ENCODE measurements at places on chromosomes 11 and 22.

DNA sequence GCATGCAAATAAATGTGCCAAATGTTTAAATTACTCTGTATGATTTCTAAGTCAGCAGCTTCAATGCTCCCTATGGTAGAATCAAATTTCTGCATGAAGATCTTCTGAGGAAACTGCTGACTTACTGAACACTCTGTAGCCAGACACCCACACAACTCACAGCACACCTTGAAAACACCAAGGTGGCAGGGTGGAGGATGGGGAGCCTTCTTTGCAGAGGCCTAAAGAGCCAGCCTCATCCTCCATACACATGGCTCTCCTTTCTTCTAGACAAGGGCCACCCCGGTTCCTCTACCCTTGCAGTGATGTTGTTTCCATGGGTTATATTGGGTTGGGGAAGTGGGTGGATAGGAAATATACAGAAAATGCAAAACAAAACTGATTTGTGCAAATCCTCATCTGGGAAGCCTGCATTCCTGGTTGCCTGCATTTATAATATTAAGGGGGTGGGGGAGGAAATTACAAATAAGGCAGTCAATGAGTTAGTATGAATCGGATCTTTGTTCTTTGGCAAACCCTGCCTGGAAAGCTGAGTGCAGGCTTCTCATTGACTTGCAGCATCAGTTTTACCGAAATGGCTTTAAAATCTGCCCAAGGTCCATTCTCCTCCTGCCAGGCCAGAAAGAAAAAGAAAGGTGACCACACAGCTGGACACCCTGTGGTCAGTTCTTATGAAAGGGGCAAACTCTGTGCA is 15.8 kb upstream of the ETS1 start:
- DNase-seq, result no peak

GRCh38 chr22:34070051-34070450 is 149.8 kb upstream of the LARGE1 start:
- DNase-seq, result no peak

DNA sequence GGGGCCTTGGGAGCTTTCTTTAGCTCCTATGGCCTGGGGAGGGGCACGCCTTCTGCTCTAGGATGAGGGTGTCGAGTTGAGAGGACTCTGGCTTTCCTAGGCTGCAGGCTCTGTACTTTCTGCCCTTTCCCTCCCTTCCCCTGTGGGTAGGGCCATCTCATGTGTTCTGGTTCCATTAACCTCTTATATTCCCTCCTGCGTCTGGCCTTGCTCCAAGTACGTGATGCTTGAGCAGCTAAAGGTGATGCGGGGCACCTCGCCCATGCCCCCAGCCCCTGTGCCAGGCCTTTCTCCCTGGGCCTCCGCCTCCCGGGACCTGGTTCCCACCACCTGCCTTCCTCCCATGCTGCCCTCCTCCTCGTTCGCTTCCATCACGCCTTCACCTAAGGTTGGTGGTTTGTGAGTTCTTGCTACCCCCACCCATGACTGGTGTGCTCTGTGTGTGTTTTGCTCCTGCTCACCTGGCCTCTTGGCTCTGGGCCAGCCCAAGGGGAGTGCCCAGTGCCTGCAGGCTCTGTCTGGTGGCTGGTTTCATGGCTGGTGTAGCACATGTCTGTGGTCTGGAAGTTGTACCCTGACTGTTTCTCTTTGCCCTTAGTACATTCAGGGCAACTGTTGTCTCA is 34.1 kb downstream of the PHLDB1 start:
- no peak for DNase-seq

DNA sequence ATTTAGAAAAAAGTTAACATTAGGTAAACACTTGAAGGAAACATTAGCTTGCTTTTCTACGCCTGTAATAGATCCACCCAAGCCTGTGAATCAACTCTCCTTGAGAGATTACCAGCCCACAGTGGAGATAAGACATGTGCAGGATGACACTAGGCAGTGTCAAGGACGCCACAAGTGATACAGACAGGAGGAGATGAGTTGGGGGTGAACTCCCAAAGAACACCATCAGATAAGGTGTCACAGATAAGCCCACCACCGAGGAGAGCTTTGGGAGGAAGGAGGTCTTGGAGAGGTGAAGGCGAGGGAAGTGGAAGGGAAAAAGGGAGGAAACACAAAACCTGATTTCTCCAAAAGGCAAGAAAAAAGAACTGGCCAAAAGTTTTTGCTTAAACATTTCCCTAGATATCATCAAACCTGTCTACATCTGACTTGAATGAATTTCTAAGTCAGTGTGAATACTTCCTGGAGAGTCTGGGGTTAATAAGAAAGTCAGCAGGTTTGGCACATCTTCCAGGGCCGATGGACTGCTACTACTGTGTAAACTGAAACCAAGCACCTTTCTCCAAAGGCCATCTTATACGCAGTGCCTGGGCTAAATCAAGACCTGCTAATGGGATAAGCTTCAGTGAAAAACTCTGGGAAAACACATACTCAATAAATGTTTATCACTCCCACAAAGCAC is 15.5 kb downstream of the CLTCL1 start:
- no peak for DNase-seq

GRCh38 chr11:70209391-70209912 is 6.4 kb downstream of the FADD start:
- no peak for DNase-seq

DNA sequence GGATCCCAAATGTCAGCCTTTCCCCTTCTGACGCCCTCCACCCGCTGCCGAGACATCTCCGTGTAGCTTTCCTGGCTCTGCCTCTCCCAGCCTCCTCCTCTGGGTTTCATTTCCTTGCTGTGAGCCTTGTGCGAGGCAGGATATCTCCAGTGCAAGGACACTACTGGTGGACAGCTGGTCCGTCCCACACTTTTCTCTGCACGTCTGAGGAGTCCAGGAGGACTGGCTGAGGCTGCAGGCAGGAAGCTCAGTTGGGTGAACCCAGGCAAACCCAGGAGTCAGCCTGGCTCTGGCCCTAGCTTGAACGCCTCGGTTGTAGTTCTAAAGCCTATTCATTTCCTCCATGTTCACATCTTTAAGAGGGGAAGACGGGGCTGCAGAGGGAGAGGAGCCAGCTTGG is 145.5 kb downstream of the ST3GAL4 start:
- no peak for DNase-seq

GRCh38 chr11:100746448-100746847 is 59.4 kb downstream of the ARHGAP42 start:
- DNase-seq, result no peak

DNA sequence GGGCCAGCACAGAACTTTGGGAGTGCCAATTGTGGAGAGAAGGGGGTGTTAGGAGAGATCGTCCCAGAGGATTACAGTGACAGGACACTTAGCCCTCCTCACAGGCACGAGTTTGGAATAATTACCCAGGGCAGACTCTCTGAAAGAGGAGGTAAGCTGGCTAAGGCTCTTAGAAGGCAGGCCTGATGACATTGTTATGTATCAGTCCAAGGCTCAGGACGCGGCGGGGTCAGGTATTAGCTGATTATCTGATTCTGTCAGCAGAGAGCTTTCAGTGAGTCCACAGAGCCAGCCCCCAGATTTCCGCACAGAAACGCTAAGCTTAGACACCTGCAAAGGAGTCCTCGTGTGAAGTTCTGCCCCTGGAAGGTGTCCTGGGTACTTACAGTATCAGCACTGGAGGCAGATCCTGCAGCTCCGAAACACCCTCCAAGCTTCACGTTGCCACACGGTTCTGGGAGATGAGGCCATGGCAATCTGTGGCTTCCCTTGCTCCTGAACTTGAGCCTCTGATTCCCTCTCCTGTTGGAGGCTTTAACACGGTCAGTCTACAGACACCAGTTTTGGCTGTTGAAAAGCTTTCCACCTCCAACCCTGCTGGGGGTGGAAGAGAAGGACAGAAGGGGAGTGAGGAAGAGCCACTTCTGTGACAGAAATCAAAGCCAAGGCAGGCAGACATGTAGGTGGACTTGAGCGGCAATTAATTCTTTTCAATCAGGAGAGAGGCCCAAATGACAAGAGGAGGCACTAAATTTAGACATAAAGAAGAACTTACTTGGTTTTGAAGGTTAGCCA is 123.6 kb upstream of the CADM1 start:
- no peak for DNase-seq

- peak; percentile 41 for DNase-seq
Observed at GRCh38 chr11:8871962-8872361, 39.0 kb upstream of the AKIP1 start.

GRCh38 chr11:41146326-41146725 is 313.1 kb downstream of the LRRC4C start:
- no peak for DNase-seq

GRCh38 chr11:128194216-128194615 is 393.1 kb downstream of the ETS1 start:
- DNase-seq, result no peak

DNA sequence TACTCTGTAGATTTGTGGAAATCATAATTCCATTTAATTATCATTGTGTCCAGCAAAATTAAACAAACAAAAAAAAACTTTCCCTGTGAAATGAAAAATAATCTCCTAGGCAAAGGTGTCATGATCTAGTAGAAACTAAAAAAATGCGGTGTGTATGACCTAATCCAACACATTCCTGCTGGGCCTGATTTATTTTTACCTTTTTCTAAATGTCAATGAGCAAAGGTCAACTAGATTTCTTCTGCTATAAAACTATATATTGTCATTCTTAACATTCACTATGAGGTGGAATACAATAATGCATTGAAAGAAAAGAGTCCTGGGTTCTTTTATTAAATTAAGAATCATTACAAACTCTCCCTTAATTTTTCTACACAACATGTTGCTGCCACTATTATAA is 57.1 kb upstream of the MN1 start:
- no peak for DNase-seq

GRCh38 chr11:45897556-45897955 is 9.5 kb downstream of the FREY1 start:
- DNase-seq, result no peak

- DNase-seq, result no peak
Observed at GRCh38 chr22:39219071-39220039, 25.4 kb downstream of the PDGFB start.

DNA sequence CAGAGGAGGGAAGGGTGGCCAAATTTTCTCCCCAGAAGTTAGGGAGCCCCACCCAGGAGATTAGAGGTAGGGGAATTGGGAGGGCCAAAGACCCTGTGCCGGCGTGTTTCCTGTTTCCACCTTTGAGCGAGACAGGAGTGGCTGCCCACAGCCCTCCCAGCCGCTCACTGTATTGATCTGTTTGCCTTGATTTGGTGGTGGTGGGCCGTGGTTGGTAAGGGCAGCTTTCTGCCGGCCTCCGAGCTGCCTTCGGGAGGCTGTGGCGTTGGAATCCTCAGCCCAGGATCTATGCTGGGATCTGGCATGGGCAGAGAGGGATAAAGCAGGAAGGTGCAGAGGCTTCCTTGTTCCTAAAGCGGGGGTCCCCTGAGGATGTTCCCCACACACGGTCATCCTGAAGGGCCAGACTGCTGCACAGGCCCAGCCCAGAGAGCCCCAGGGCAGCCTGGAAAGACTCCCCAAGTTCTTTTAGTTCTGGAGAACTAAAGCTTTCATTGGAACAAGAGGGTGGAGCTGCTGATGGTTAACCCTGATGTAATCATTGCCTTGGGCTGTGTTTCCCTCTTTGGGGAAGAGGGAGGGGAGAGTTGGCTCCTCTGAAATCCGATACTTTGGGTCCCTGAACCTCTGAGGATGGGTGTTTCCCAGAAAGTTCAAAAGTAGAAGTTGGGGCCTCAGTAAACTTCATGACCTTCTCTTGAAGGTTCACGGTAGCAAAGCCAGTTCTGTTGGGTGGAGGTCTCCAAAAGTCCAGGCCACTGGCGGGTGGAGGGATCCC is 7.2 kb downstream of the FAM83F start:
- no peak for DNase-seq

DNA sequence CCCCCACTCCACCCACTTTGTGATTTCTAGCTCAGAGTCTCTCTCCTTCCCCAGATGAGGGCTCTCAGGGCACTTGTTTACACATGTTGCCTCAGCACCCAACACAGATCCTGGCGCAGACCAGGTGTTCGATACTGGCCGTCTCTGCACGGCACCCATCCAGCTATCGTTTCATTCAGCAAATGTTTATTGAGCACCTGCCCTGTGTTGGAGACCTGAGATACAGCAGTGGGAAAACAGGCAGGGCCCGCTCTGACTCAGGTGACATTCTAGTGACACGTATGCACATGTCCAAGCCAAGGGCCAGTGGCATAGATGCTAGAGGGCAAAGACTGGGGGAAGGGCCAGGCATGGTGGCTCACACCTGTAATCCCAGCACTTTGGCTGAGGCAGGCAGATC is 71.9 kb downstream of the NFAM1 start:
- DNase-seq, result no peak

- DNase-seq, result no peak
Observed at GRCh38 chr22:42699281-42699975, 21.2 kb downstream of the A4GALT start.

DNA sequence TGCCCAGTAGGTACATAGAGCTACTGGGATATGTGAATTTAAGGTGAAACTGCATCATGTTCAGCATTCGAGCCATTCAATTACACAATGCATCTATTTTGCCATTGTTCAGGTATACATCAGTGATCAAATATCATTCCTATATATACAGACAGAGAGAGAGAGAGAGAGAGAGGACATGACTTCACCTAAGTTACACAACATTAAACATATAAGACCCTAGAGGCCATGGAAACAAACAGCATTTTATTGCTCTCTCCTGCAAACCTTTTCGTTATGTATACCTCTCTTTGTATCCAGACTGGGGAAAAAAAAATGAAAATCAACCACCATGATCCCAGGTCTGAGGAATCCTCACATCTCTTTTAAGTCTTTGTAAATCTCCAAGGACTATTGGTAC is 1829.1 kb downstream of the LRRC4C start:
- no peak for DNase-seq

DNA sequence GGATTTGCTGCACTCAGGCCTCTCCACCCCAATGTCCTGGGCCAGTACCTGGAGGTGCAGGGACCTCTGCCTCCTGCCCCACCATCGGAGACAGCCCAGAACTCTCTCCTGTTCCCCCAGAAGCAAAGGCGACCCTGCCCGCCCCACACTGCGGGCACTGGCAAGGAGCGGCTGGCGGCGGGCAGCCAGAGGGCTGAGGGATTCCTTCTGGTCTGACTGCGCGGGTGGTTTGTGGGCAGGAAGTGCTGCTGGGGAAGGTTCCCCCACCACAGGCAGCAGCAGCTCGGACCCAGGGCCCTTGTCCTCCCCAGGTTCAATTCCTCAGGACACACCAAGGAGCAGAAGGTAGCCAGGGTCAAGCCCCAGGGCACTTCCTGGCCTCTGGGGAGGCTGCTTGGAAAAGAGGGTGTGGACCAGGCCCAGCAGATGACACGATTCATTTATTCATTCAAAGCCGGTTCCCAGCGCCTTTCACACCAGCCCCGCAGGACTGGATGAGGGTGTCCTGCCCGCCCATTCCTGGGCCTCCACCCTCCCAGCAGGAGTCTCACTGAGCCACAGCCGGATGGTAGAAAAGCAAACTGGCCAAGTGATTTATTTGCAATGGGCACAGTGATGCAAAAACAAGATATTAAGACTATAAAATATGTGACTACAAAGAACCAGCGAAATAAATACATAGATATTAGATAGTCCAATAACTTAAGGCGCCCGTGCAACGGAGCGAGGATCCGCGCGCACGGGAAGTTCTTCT is 1.2 kb downstream of the PHLDA2 start:
- DNase-seq, result no peak

DNA sequence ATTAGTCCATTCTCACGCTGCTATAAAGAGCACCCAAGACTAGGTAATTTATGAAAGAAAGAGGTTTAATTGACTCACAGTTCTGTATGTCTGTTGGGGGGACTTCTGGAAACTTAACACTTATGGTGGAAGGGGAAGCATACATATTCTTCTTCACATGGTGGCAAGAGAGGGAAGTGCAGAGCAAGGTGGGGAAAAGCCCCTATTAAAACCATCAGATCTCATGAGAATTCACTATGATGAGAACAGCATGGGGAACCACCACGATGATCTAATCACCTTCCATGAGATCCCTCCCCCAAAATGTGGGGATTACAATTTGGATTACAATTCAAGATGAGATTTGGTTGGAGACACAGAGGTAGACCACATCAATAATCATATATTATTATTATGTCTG is 25.7 kb downstream of the CEP57 start:
- no peak for DNase-seq
